Tibial nerve (tissue), 4 donors: ENCODE measurements at places on chromosomes 12 and 14.

DNA sequence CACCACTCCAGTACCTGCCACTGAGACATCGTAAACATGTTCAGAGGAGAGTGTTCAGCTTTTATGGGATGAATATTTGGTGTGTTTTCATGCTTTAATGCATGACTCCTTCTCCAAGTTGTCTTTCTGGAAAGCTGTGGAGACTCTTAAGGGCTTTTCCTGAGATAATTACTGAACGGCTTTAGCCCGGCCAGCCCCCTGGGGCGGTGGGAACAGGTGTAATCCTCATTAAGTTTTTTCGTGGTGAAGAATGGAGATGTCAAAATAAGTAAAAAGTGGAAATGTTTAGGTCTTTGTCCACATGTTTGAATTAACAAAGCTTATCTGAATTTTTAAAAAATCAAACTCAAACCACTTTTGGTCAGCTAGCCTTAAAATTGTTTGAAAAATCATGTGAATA lies 1.5 kb downstream of the SYNE2 start:
- no peak for DNase-seq

- no peak for DNase-seq
Observed at GRCh38 chr12:45315462-45315861, 99.6 kb downstream of the ANO6 start.

GRCh38 chr14:74591394-74591793 lies 20.6 kb downstream of the LTBP2 start:
- DNase-seq: no peak

DNA sequence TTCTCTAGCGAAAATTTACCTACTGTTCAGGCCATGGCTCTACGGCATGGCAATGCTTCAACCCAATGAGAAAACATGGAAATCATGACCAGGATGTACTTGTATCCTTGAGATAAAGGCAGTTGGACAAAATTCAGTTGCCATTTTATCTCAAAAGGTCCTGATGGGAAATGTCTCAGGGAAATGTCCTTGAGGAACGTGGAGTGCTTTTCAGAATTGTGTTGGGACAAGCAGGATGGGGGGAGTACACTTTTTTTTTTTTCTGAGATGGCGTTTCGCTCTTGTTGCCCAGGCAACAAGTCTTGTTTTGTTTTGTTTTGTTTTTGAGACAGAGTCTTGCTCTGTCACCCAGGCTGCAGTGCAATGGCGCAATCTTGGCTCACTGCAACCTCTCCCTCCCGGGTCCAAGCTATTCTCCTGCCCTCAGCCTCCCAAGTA lies 86.8 kb upstream of the EIF5 start:
- no peak for DNase-seq

DNA sequence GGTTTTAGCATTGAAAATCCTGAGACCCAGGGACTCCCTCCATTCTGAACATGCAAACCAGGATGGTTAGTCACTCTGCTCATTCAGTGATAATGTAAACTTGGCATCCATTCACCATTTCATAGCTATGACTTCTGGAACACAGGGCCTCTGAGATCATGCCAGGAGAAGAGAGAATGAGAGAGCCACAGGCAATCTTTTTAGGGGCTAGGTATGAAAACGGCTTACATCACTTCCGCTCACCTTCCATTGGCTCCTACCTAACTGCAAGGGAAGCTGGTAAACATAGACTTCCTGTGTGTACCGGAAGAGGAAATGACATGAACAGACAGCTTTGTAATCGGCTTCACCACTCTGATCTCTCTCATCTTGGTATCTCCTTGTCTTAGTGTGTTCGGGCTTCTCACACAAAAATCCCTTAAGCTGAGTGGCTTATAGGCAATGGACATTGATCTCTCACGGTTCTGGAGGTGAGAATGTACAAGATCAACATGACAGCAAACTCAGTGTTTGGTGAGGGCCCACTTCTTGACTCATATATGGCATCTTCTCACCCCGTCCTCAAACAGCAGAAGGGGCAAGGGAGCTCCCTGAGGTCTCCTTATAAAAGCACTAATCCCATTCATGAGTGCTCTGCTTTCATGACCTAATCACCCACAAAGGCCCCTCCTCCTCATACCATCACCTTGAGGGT lies 465.9 kb upstream of the TBX3 start:
- no peak for DNase-seq

- no peak for DNase-seq
Observed at GRCh38 chr12:97513950-97514349, 51.3 kb downstream of the RMST start.

DNA sequence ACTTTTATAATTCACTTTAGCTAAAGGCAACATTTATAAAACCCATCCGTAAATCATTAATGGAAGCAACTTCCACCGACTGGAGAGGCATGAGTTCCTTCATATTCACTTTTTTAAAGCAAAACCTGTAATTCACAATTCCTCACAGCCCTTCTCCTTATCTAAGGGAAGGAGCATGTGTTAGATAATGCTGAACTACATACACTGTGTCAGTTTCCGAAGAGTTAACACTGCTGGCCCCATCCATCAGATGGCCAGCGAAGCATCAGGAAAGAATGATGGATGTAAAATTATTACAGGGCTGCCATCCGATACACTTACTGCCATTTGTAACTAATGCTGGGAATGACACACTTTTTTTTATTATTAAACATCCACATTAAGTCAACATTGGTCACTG lies 392.8 kb downstream of the SOX5 start:
- no peak for DNase-seq

DNA sequence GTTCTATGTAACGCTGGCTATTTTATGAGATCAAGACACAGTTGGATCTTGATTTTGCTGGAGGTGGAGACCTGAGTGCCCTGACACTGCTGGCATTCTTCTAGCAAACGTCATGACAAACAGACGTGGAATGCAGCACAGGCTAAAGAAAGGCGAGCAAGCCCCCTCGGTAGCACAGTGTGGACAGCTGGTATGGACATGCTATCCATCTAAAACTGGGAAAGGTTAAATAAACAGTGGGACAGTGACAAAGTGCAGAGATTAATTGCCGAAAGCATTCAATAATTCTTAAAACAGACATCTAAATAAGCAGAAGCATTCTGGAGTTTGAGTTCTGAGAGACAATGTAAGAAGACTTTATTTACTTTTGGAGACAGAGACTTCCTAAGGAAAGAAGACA lies 237.2 kb downstream of the FBXL14 start:
- no peak for DNase-seq

- DNase-seq: no peak
Observed at GRCh38 chr12:20716985-20717384, 21.9 kb downstream of the SLCO1C1 start.

- no peak for DNase-seq
Observed at GRCh38 chr12:1858456-1858855, 38.1 kb downstream of the LRTM2 start.

DNA sequence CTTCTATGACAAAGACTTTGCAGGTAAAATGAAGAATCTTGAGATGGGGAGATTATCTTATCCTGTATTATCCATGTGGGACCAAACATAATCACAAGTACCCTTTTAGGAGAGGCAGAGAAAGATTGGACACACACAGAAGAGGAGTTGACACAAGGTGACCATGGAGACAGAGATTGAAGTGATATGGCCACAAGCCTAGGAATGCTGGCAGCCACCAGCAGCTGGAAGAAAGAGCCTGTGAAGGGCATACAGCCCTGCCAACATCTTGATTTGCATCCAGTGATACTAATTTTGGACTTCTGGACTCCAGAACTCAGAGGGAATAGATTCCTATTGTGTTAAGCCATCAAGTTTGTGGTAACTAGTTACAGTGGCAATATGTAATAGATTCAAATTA lies 78.1 kb downstream of the RPS29 start:
- DNase-seq: no peak

DNA sequence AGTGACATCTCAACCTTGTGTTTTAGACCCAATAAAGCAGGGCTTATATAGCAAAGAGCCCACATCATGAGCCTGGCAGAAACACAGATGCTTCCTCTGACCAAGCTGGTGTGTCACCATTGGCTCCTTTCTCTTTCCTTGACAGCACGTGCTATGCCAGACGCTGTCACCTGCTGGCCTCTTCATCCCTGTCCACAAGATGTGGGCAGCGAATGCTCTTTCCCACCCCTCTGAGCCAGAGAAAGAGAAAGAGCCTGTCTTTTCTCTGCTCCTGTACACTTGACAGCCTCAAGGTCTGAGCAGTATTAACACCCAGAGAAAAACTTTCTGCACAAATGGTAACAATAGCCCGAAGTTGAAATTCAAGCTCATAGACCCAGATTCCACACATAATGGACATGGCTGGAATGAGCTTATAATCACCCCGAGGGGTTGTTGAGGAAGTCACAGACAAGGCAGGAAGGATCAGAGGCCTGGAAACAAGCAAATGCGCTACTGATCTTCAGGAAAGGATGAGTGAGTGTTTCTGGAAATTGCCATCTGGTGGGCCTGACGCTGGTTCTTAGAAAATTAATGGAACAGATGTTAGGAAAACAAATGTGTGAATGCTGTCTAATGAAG lies 8.9 kb downstream of the TGFB3 start:
- no peak for DNase-seq

GRCh38 chr14:89304972-89305703 lies 111.9 kb downstream of the FOXN3 start:
- DNase-seq: no peak

GRCh38 chr12:115102450-115102849 lies 418.5 kb upstream of the TBX3 start:
- DNase-seq: no peak

DNA sequence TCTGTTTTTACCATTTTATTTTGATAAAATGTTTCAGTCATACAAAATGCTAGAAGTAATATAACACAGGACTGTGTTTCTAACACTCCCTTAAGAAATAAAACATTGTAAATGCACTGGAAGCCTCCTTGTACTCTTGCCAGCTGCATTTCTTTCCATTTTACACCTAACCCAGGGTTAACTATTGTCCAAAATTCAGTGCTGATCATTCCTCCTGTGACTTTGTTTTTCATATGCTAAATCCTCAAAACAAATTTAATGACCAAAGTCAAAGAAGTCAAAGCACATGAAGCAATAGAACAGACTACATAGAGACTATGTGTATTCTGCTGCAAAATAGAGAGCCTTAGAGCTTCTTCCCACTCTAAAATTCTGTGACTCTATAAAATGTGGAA lies 420.3 kb upstream of the PRICKLE1 start:
- no peak for DNase-seq

DNA sequence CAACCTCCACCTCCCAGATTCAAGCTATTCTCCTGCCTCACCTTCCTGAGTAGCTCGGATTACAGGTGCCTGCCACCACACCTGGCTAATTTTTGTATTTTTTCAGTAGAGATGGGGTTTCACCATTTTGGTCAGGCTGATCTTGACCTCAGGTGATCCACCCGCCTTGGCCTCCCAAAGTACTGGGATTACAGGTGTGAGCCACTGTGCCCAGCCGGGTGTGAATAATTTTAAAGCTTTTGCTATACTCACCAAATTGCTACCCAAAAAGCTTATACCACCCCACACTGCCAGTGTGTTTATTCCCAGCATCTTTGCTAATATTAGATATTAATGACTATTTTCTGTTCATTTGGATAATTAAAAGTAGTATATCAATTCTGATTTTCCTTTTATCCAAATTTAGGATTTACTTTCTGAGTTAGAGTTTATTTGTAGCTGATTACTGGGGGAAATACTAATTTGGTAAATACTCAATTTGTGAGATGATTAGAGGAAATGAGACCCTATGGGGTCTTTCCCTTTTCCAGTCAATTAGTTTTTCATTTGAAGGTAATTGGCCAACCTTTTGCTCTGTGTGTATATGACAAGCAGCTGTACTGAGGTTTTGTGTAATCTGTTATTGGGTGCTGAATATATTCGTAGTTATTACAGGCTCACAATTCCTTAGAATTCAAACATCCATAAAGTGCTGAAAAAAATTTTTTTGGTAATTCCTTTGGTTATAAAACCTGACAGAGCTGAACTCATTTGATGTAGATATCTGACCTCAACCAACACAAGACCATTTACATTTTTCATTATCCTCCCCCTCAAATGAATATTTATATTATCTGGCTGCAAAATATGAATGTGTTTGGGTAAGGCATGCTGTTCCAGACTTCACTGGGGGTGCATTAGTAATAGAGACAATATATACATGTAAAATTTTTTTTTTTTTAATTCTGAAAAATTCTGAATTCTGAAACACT lies 73.6 kb downstream of the ANO6 start:
- no peak for DNase-seq

DNA sequence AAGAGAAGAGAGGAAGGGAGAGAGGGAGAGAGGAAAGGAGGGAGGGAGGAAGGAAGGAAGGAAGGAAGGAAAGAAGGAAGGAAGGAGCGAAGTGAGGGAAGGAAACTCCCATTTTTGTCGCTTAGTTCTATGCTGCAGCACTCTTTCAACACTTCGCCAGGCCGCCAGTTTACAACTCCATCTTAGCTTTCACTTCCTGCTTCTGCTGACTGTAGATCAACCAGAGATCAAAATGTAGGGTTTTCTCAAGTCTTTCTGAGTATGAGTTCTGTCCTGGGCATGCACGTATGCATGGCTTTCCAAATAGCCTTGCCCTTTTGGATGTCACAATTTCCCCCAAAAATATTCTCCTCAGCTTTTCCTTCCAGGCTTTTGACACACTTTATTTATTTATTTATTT lies 723.4 kb downstream of the TRHDE start:
- no peak for DNase-seq

GRCh38 chr12:103877934-103878510 lies 37.0 kb upstream of the NT5DC3 start:
- DNase-seq: no peak
